ENCODE measurements at places on chromosomes 7 and 10.

- peak; percentile 15 for DNase-seq
Measured at GRCh38 chr7:73896454-73896853, 35.5 kb downstream of the TMEM270 start.

GRCh38 chr10:96131621-96132020 lies 1.5 kb downstream of the ZNF518A start:
- no peak for DNase-seq

GRCh38 chr7:113774182-113774807 lies 144.5 kb downstream of the PPP1R3A start:
- DNase-seq: peak; percentile 64

- no peak for DNase-seq
Measured at GRCh38 chr7:151078233-151079040, 2.2 kb downstream of the FASTK start.

DNA sequence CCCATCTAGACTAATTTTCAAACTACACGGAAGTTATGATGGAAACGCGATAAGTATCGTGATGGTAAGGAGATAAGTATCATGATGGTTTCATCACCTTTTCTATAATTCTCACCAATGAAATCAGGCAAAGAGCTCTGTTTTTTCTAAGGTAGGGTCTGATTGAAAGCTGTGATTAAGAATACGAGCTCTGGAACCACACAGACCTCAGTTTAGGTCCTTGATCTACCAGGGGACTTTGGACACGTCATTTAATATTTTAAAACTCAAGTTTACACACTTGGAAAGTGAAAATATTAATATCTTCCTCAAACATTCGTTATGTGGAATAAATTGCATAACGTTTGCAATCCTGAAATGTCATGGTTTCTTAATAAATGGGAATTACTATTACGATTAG lies 538.2 kb upstream of the CELF2 start:
- DNase-seq: no peak

- DNase-seq: no peak
Measured at GRCh38 chr7:155120460-155120859, 50.3 kb downstream of the HTR5A start.

DNA sequence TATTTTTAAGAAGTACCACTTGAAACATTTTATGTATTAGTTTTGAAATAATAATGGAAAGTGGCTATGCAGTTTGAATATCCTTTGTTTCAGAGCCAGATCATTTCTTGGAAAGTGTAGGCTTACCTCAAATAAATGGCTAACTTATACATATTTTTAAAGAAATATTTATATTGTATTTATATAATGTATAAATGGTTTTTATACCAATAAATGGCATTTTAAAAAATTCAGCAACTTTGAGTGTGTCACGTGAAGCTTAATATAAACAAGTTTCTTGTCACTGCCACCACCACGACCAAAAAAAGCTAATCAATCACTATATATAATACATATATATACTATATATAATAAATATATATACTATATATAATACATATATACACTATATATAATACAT lies 4.8 kb downstream of the IL6 start:
- DNase-seq: no peak

GRCh38 chr7:54559401-54559800 lies 17.2 kb downstream of the VSTM2A start:
- no peak for DNase-seq

- no peak for DNase-seq
Measured at GRCh38 chr7:375321-375831, 85.4 kb downstream of the FOXL3 start.

DNA sequence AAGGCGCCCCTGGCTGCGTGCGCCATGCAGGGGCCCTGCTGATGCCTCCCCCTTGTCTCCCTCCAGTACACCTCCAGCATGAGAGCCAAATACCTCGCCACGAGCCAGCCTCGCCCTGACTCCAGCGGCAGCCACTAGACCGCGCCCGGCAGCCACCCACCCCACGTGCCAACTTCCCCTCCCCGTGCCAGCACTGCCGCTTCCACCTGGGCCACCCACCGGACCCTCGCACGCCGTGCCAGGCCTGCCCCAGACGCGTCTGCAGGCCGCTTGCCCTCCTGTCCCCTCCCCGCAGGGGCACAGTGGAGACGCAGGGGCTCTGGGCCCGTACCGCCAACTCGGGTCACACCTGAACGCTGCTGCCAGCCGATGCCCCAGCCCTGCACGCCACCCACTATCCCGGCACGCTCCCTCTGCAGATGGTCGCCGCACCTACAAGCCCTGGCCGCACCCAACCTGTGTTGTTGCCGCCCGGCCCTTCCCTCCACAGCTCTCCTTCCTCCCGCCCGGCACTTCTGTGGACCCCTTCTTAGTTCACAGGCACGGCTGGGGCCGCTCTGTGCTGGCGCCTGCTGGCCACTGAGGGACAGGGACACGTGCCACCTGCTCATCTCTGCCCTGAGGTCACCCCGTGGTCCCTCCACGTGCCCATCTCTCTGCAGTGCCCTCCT lies 26.3 kb upstream of the AMZ1 start:
- DNase-seq: no peak

GRCh38 chr10:132970641-132971438 lies 28.5 kb upstream of the CFAP46 start:
- DNase-seq: no peak

DNA sequence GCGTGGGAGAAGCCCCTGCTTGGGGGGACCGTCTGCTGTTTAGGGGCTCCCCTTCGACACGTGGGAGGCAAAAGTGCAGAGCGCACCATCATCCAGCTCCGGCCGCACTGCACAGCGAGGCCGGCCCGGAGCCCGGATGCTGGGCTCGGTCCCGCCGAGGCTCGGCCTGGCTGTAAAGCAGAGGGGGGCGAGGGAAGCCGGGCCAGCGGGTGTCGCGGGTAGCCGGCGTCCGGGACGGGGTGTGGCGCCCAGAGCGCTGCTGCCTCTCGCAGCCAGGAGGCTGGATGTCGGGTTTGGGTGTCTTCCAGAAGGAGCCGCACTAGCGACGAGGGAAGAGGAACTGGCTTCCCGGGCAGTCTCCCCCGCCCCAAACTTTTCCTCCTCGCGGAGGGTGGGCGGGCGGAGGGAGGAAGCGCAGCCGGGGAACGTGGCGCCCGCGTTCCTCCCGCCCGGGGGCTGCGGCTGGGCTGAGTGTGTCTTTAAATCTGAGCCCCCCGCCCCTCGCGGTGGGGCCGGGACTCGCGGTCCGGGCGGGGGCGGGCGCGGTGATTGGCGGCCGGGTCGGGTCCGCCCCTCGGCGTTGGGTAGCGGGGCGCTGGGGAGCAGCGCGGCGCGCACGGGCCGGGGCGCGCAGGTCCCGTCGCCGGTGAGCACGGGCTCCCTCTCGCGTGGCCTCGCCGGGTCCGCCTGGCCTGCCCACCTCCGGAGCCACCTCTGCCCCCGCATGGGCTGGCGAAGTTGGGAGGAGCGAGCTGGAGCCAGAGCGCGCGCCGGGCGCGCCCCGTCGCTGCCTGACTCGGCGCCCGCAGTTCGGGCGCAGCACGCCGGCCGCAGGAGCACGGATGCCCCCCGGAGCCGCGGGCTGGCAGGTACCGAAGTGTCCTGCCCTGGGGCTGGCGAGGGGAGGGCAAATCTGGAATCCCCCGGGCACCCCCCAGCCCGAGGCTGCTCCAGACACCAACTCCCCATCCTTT lies at the start of gene PALD1:
Gene PALD1, plus strand, starts transcription at position 577 of the 974 bp plus-strand sequence. CDS start 47,185 bp downstream, outside the sequence.
- DNase-seq: peak; percentile 19

- peak; percentile 86 for DNase-seq
Measured at GRCh38 chr7:32507414-32507813, 12.1 kb downstream of the AVL9 start.

DNA sequence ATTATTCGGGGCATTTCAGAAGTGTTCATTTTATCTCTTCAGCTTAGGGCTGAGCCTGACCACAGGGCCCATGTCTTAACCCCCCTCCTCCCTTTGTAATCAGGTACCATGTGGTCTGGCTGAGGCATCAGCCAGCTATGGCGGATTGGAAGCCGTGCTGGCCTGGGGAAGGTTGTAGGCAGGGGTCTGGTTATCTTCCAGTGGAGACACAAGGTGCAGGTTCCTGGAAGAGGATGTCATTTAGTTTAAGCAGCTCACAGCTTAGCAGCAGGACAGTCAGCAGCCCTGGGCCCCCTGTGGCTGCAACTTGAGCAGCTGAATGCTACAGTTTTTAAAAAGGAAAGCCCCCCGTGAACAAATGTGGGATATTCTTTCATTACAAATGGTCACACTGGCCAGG lies 22.1 kb downstream of the BAG3 start:
- DNase-seq: no peak

DNA sequence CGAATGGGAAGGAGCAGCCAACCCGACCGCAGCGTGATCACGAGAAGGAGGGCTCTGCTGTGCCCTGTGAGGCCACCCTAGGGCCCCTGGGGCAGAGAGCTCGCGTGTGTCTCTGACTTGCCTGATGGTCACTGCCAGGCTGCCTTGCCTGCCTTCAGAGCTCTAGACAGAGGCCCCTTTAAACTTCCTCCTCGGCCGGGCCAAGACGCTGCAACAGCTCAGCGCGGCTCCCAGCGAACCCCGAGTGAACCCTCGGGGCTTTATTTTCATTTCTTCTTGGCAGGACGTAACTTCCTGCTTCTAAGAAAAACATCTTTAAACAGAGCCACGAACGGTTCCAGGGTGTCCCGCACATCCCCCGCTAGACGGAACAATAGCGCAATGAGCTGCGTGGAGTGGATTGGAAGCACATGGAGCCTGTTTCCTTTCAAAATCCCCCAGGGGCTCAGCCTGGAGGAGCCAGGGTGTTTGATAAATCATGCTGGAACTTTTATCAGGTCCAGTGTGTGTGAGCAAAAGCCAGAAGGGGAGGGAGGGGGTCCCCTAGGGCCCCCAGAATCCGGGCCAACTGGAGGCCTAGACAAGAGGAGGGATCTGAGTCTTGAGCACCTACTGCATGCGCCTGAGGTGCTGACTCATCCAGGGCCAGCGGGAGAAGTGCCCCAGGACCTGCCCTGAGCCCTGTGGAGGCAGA lies 134.1 kb upstream of the GDF10 start:
- peak; percentile 83 for DNase-seq

DNA sequence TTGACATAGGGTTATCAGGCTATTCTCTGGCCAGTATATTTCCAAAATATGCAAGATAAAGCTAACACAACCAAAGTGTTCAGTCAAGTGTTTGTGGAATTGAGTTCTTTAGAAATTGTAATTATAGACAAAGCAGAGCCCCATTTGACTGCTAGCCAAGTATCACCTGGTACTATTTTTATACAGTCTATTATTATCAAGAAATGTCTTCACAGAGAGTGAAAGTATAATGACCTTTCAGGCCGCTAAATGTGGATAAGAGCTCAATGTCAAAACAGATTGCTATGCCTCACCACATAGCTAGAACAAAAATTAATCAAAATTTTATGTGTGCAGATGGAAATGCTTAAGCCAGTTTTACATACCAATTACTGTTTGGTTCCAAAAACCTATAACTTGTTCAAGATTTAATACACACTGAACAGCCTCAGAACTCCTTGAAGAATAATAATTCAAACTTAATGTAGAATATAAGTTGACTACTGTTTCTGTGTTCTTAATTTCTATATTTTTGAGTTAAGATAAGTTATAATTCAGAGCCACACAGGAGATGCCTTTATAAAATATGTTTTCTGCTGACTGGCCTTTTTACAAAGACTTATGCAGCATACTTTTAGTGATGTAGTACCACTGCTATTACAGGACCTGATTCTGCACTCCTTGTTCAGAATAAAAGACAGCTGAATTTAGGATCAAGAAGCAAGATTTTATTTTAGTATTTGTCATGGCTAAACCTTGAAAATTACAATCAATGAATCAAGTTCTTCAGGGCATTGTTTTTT lies 31.0 kb downstream of the PRPS1L1 start:
- DNase-seq: no peak

- DNase-seq: peak; percentile 61
Measured at GRCh38 chr10:109892931-109893330, 30.4 kb downstream of the XPNPEP1 start.

GRCh38 chr10:1123198-1123597 lies 67.0 kb downstream of the WDR37 start:
- peak; percentile 72 for DNase-seq
